ENCODE measurements at places on chromosomes 16 and 17. TPM values are rescaled to one million over a fixed set of nuclear protein-coding genes. Genes with fewer than 3 reads are reported as not detected.

GRCh38 chr17:16507918-16508533 is 16.0 kb upstream of the LRRC75A start:
- no peak for DNase-seq
- no peaks in the 10 kb centered on the region for H3K4me1 ChIP-seq
- H3K27ac ChIP-seq = no peak overlapping the region
- no peak overlapping the region for H3K4me3 ChIP-seq

DNA sequence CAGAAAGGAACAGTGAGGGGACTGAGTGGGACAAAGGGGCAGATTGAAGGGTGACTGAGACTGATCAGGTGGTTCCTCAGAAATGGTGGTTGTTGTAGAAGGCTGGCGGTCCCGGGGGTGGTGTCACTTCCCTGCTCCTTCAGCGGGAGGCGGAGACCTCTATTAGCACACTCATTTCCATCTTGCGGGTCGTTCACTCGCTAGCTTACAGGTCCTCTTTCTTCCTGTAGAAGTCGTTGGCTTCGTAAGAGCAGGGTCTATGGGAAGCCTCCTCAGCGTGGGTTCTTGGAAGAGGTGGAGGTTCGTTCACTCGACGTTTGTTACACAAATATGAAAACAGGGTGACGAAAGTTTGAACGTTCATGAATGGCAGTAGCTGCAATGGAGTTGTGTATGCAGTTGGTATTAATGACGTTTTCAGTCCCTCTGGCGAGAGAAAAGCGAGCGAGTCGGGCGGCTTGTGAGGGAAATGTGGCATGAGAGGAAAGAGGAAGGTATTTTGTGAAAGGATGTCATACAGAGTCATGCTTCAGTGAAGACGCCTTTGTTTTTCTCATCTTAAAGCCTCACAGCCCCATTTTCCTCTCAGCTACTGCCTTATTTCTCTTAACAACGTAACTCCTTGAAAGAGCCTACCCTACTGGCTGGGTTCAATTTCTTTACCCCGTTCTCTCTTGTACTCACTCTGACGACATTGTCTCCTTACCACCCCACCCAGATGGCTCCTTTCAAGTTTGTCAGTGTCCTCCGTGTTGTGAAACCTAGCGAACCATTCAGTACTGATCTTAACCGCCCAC is 667 bp downstream of the EFCAB13 start:
- H3K4me1 ChIP-seq = peaks cover 4% of the 10 kb centered on the region
- DNase-seq = peak; percentile 76
- H3K27ac ChIP-seq = peak overlapping the region; percentile 58
- no peaks in the 10 kb centered on the region for H3K36me3 ChIP-seq
- peak overlapping the region; percentile 70 for H3K4me3 ChIP-seq

DNA sequence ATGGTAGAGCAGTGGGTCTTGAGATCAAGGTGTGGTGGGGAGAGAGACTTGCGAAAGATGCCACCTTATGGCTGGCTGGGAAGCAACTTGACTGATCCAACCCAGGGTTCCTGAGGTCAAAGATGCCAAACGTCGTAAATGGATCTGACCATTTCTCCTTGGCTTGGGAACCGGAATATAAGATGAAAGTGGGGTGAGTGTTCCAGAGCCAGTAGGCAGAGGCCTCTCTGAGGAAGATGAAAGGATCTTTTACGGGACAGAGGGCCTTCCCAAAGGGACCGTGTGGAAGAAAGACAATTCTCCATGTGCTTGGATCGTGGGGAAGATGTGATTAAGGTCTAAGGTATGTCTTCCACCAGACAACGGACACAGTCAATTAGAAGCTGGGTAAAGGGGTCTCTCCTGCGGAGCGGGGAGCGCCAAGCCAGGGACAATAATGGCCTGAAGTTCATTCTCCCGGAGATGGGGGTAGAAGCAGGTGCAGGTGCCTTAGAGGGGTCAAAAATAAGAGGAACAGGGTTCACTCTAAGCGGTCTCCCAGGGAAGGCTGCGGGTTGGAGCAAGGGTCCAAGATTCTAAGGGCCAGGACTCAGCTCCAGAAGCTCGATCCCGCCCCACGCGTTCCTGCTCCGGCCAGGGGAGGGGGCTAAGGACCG is 800 bp downstream of the FXR2 start:
- peaks cover 8% of the 10 kb centered on the region for H3K36me3 ChIP-seq
- no peaks in the 10 kb centered on the region for H3K27me3 ChIP-seq
- H3K27ac ChIP-seq = peak overlapping the region; percentile 66
- peak overlapping the region; percentile 74 for H3K4me3 ChIP-seq

- H3K4me3 ChIP-seq = no peak overlapping the region
- no peak overlapping the region for H3K27ac ChIP-seq
- H3K4me1 ChIP-seq = no peaks in the 10 kb centered on the region
- H3K27me3 ChIP-seq = no peaks in the 10 kb centered on the region
Measured at GRCh38 chr17:17030515-17031211, 11.6 kb upstream of the MPRIP start.

DNA sequence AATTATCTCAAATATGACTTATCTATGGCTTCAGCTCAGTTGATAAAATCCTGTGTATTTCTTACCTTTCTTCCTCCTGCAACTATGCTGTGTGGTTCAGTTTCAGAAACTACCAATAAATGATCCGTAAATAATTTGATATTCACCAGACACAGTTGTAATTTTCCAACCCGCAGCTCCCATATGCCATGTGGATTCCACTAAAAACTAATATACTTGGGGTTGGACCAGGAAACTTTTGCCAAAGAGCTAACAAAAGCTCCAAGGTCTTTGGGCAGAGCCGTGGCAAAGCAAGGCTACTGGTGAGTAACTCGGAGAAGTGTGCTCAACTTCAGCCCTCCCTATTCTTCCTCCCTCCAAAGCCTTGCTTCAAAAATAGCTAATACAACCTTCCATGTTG is 2.3 kb upstream of the CHST6 start:
- no peak for DNase-seq
- no peaks in the 10 kb centered on the region for H3K27me3 ChIP-seq
- H3K27ac ChIP-seq = no peak overlapping the region

DNA sequence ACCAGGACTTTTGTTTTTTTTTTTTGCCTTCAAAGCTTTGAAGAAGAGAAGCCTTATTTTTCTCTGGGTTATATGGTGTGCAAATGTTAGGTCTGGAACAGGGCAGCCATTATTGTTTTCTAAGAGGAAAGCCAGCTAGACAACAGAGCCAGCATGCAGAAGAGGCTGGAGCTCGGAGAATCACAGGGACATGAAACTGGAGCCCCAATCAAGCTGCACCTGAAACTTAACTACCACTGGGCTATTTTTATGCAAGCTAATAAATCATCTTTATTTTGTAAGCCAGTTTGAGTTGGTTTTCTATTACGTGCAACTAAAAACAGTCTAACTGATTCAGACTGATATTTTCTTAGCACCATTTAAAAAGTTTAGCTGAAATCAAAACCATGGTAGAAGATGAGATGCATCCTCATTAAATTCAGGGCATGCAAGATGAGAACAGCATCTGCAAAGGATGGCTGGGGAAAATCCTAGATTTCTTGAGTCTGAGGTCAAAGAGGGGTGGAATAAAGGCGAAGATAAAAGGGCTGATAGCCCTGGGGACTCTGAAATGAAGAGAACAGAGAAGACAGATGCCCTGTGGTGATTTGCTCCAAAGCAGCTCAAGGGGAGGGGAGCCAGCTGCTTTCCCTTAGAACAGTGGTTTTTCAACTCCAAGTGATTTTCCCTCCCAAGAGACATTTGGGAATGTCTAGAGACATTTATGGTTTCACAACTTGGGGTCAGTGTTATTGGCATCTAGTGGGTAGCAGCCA is 177.1 kb upstream of the WSCD1 start:
- no peak overlapping the region for H3K4me3 ChIP-seq
- no peaks in the 10 kb centered on the region for H3K4me1 ChIP-seq
- peaks cover 3% of the 10 kb centered on the region for H3K27me3 ChIP-seq
- H3K27ac ChIP-seq = no peak overlapping the region
- no peak for DNase-seq

GRCh38 chr17:82059272-82060000 is 6.2 kb downstream of the DUS1L start:
- peaks cover 10% of the 10 kb centered on the region for H3K4me1 ChIP-seq
- no peak overlapping the region for H3K4me3 ChIP-seq
- no peaks in the 10 kb centered on the region for H3K27me3 ChIP-seq
- H3K27ac ChIP-seq = no peak overlapping the region

DNA sequence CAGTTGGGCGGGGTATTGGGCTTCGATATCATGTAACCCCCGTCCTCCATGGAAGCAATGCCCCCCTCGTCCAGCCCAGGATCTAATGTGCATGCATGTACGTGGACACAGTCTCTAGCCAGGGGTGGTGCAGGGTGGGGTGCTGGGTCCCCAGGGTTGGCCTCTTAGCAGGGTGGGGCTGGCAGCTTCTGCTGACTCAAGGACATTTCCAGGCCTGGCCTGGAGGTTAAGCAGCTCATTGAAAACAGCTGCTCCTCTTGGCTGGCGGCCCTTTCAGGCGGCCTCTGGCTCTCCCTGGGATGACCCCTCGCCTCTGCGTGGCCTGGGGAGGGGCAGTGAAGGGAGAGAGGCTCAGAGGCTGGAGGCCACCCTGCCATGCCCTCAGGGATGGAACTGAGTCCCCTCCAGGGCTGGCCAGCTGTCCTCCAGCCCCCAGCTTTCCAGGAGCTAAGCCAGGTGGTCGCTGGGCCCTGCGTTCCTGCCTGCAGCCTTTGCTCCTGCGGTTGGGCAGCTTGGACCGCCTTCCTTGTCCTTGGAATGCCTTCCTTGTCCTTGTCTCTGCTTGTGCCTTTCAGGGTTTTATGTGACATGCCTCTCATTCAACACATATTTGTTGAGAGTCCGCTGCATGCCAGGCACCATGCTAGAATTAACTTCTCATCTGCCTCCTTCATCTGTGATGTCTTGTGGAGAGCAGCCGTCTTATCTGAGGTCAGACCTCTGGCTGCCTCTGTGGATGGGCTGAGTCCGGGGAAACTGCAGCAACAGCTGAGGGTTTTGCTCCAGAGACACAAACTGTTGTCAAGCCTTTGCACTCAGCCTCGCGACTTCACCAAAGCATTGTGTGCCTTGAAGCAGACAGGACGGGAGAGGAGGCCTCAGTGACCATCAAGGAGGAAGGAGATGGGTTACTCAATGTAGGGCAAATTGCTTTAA is 26.6 kb downstream of the MRC2 start:
- no peak overlapping the region for H3K4me3 ChIP-seq
- H3K27me3 ChIP-seq = no peaks in the 10 kb centered on the region
- no peaks in the 10 kb centered on the region for H3K36me3 ChIP-seq
- H3K27ac ChIP-seq = no peak overlapping the region
- peaks cover 20% of the 10 kb centered on the region for H3K4me1 ChIP-seq
- DNase-seq = no peak

Gene AKAP1
- total RNA-seq = 33.0 TPM

Gene PRSS36
- total RNA-seq = 0.67 TPM

Gene CD19
- total RNA-seq = not detected
